ENCODE measurements at places on chromosomes 12 and 14. TPM values are rescaled to one million over a fixed set of nuclear protein-coding genes. Genes with fewer than 3 reads are reported as not detected.

Gene GARIN6
- total RNA-seq, result not detected

Gene SLCO1C1
- total RNA-seq, result 1.2 TPM

Gene PTCSC3
- not detected for total RNA-seq

Gene TMEM63C
- not detected for total RNA-seq

Gene TCL1A
- not detected for total RNA-seq

Gene ASCL1
- total RNA-seq, result not detected

Gene PLA2G1B
- total RNA-seq, result not detected

Gene TRPV4
- total RNA-seq, result 2.5 TPM

Gene KIF26A
- total RNA-seq, result 0.17 TPM

Gene TMEM233
- total RNA-seq, result not detected

Gene PRPH
- total RNA-seq, result 1.5 TPM

Measured in bronchus fibroblast of lung (primary cell).